ENCODE measurements at places on chromosomes 6 and 20.
A peak's percentile ranks its signal among the peaks of the same experiment; 100 is the strongest.

DNA sequence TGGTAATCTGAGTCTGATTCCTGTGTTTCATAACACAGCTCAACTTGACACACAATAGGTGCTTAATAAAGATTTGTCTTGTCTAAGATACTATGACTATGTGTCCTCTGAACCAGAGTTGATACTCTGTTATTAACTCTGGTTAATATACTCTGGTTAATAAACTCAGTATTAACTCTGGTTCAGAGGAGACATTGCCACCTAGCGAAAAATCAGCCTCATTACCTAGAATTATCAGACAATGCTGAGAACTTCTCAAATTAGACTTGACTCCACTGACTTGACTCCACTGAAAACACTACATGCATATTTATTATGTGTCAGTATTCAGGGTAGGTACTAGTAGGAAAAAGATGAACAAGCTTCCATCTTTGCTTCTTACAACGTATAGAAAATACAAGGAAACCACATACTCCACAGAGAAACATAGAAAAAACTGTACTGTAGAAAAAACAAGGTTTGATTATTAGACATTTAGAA, 73.9 kb downstream of the AHI1 start:
- DNase-seq, result no peak

DNA sequence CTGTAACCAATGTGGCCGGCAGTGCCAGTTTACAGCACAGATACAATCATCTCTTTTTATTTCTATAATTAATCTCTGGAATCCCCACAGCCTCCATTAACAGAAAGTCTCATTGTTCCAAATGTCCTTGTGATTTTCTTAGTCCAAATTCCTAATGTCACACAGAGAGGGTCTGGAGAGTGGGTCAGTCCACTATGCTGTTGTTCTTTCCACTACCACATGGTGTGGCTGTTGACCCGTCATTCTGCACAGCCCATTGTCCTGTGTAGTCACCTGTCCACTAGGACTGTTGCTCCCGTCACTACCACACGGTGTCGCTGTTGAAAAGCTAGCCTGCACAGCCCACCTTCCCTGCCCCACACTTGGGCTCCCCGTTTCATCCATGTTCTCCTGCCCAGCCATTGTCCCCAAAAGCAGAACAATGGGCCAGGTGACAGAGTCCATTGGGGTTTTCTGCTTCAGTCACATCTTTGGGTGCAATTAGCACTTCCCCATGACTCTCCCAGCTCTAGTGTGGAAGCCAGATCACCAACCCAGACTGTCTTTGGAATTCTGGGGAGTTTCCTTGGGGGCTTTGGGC, 8.6 kb upstream of the LBP start:
- peak; percentile 45 for DNase-seq

DNA sequence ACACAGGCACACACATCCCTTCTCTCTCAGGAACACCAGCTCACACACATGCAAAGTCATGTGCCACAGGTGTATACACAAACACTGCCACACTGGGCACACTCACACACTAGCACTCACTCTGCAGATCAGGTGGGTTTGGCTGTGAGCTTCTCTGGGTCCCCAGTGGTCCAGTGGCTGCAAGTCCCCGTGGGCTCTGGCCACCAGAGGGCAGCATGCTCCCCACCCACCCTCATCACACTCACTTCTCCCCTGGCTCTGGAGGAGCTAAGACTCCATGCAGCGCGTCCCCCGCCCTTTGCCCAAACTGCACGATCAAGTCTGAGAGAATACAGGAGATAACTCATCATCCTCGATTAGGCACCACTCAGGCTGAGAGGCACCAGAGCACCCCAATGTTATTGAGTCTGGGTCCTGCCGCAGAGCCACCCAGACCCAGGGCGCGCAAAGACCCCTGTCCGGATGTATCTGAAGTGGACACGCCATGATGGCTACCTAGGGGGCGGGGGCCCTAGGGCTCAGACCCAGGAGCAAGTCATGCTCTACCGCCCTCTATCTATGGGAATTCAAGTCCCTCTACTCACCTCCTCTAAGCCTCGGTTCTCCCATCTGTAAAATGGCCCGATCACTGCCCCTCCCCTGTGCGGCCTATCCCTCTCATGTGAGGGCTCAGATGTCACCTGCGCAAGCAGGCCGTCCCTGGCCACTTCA, 90.5 kb downstream of the GRM4 start:
- peak; percentile 74 for DNase-seq

DNA sequence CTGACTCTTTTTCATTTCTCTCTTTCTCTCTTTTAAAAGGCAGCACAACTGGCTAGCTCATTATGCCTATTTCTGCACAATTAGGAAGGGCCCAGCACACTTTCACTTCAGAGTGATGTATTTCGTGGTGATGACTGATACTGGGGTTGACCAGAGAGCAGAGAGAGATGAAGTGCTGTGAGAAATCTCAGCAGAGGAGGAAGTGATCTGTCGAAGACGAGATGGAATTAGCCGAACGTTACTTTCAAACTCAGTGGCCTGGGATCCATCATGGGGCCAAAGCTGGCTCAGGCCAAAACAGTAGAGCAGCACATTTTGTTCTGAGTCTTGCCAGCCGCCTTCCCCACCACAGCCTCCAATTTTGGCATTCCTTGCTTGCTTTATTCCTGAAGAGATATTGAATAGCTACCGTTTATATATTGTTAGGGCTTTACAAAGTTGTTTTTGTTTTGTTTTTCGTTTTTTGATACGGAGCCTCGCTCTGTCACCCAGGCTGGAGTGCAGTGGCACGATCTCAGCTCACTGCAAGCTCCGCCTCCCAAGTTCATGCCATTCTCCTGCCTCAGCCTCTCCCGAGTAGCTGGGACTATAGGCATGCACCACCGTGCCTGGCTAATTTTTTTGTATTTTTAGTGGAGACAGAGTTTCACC, 213.2 kb upstream of the ECI2 start:
- DNase-seq, result no peak

- no peak for DNase-seq
These were observed 93.6 kb downstream of the FOXC1 start for GRCh38 chr6:1703091-1703855.

DNA sequence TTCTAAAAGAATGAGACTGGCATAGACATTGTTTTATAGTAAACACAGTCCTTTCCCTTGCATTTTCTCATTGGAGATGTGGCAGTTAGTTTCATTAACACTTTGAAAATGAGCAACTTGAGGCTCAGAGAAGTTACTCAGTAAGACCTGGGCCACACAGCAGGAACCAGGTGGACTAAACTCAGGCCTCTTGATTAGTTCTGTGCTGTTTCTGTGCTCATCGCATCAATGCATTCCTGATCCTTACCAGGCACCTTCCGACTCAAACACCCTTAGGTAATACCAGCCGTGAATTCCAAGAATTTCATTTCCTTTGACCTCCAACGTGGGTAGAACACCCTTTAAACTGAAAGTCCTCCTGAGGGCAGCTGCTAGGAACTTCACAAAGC, 362.8 kb downstream of the ESR1 start:
- DNase-seq, result no peak

GRCh38 chr6:95517568-95517967, 59.8 kb upstream of the MANEA start:
- no peak for DNase-seq

DNA sequence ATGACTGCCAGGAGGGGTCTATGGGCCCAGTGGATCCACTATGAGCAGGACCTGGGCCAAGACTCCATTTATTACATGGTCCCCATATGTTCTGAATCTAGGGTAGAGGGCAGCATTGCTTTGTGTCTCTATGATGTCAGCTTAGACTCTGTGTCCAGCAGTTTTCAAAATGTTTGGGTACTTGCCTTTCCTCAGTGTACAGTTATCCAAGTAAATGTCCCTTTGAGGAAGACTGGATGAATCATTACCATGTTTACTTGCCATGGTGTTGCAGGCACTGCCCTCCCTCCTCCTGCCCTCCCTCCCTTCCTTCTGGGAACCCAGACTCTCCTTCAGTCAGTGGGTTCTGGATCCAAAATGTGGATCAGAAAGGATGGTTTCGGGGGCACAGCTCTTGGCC, 108.6 kb downstream of the NRN1 start:
- no peak for DNase-seq

DNA sequence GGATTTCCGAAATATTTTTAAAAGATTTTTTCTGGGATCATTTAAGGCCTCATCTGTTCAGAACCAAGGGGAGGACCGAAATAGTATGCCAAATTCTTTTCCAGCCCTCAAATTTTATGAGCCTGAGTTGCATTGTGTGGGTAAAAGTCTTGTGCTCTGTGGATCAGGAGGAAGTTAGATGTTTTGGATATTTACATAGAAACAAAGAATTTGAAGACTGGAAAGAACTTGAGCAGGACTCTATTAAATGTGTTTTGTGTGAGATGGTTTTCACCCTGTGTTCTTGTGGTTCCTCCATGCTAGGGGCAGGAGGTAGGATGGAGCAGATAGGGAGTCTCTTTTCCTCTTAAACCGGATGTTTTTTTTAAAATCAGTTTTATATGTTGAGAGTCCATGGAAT, 329.1 kb downstream of the LAMA2 start:
- no peak for DNase-seq

DNA sequence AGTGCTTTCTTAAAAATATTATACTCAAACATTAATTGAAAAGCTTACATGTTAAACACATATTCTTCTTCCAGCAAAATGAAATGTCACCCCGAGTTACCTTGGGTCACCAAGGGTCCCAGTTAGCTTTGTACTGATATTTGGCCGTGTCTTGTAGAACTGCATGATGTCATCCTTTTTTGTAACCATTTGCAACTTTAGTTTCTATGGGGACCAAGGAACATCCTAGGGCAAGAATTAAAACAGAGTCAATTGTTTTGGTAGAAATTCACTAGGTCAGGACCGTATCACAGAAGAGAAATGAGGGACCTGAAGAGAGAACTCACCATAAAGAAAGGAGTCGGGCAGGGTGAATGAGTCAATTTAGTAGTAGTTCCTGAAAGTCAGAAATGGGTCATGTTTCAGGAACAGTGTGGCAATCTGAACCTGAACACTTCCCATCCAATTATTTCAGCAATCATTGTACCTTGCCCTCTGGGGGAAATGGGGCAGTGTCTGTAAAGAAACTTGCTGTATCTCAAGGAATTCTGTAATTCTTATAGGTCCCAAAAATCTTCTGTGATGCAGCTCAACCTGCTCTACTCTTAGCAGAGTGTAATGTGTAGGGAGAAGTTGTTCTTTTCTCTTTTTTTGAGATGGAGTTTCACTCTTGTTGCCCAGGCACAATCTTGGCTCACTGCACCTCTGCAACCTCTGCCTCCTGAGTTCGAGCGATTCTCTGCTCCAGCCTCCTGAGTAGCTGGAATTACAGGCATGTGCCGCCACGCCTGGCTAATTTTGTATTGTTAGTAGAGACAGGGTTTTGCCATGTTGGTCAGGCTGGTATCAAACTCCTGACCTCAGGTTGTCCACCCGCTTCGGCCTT, 5.3 kb upstream of the AKAP7 start:
- DNase-seq, result no peak

- no peak for DNase-seq
These were observed 341.4 kb downstream of the BMP2 start for GRCh38 chr20:7108929-7109328.

GRCh38 chr6:127120787-127121636, 2.5 kb downstream of the RSPO3 start:
- DNase-seq, result peak; percentile 82

Measured in activated CD8-positive, alpha-beta memory T cell treated with anti-CD3 and anti-CD28 coated beads, Interleukin-2, amount 10 ng/mL, durations not matched to agents 7 days and 5 days (primary cell).